Left lung (tissue), 14 donors: ENCODE measurements at places on chromosomes 16 and 17. TPM values are rescaled to one million over a fixed set of nuclear protein-coding genes. Genes with fewer than 3 reads are reported as not detected.

DNA sequence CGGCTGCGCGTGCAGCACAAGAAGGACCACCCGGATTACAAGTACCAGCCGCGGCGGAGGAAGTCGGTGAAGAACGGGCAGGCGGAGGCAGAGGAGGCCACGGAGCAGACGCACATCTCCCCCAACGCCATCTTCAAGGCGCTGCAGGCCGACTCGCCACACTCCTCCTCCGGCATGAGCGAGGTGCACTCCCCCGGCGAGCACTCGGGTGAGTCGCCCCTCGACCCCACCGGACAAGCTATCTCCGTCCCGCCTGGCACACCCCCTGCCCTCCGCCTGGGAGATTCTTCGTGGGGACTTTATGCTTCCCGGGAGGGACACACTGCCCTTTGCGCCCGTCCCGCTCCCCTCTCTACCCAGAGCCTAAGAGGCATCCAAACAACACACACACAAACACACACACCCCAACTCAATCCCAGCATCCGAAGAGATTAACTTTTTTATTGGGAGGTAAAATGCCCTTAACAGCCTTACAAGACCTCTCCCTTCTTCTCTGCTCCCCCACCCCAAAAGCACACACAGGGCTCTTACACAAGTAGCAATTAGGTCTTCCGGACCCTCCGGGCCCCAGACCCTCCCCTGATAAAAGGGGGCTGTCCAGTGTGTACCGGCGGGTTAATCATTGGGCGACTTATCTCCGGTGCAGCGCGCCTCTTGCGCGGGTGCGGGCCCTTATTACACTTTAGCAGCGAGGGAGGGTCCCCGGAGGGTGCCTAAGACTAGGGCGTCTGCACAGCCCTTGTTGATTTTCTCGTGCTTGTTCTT is 2.1 kb downstream of the SOX9 start:
- DNase-seq = peak; percentile 41

Gene DHODH
- 16.2 TPM for polyA plus RNA-seq

DNA sequence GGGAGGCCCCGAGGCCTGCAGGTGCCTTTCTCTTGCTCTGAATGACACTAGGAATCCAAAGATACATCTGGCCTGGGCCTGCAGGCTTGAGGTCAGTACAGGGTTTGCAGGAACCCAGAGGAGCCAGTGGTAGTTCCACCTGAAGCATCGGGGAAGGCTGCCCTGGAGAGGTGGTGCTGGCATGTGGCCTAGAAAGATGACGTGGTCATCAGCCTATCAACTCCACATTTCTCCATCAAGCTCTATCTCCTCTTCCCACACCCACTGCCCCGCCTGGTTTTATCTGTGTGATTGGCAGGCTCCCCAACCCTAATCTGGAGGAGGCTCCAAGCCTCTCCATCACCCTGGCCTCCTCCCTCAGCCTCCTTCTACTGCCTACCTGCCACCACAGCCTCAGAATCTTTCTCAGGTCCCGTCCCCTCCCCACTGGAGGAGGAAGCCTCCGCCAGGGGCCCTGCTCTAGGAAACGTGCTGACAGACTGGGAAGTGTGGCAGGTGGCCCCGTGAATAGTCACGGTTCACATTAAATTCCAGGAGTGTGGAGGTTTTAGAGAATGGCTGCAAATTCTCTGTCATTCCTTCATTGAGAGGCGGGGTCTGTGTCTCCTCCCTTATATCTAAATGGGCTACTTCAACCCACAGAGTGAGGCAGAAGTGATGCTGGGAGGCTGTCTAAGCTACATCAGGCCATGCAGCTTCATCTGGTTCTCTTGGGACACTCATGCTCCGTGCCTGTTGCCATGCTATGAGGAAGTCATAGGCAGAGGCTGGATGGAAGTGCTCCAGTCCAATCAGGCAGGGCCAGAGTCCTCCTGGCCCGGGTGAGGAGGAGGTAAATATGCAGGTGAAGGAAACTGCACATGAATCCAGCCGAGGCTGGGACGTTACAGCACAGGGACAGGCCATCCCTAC is 11.4 kb upstream of the MAP2K3 start:
- DNase-seq = no peak

Gene NR1D1
- 4.0 TPM for polyA plus RNA-seq
